WTC11 (cell line): ENCODE measurements at places on chromosomes 5 and 9. TPM values are rescaled to one million over a fixed set of nuclear protein-coding genes. Genes with fewer than 3 reads are reported as not detected.

CLIC3 gene
- total RNA-seq, result 0.31 to 0.41 TPM in 2 of 3 replicates, not detected in the other

GRCh38 chr9:122158202-122158601 is 1.4 kb downstream of the NDUFA8 start:
- H3K36me3 ChIP-seq, result peaks cover 10% of the 10 kb centered on the region
- peak; percentile 53 for DNase-seq
- peaks cover 20% of the 10 kb centered on the region for H3K4me1 ChIP-seq

ABLIM3 gene
- 0.33 to 0.69 TPM (median 0.46 TPM) in 3 replicates for total RNA-seq

- no peak overlapping the region for H3K27ac ChIP-seq
- no peak for DNase-seq
- H3K4me3 ChIP-seq, result no peak overlapping the region
- H3K4me1 ChIP-seq, result no peaks in the 10 kb centered on the region
- H3K27me3 ChIP-seq, result no peaks in the 10 kb centered on the region; the same call in 1 of the 2 replicates
Observed at GRCh38 chr5:169939731-169940130, 40.6 kb downstream of the INSYN2B start.

- H3K4me1 ChIP-seq, result 0 out of 2 replicates have a peak, but pooled peaks cover 4% of the 10 kb centered on the region
- no peak overlapping the region for H3K27ac ChIP-seq
- no peak for DNase-seq
- H3K4me3 ChIP-seq, result no peak overlapping the region
- H3K27me3 ChIP-seq, result no peaks in the 10 kb centered on the region
- peaks cover 3% of the 10 kb centered on the region; the same call in 1 of the 2 replicates for H3K36me3 ChIP-seq
Observed at GRCh38 chr5:29382780-29383179, 1810.7 kb upstream of the CDH6 start.

DNA sequence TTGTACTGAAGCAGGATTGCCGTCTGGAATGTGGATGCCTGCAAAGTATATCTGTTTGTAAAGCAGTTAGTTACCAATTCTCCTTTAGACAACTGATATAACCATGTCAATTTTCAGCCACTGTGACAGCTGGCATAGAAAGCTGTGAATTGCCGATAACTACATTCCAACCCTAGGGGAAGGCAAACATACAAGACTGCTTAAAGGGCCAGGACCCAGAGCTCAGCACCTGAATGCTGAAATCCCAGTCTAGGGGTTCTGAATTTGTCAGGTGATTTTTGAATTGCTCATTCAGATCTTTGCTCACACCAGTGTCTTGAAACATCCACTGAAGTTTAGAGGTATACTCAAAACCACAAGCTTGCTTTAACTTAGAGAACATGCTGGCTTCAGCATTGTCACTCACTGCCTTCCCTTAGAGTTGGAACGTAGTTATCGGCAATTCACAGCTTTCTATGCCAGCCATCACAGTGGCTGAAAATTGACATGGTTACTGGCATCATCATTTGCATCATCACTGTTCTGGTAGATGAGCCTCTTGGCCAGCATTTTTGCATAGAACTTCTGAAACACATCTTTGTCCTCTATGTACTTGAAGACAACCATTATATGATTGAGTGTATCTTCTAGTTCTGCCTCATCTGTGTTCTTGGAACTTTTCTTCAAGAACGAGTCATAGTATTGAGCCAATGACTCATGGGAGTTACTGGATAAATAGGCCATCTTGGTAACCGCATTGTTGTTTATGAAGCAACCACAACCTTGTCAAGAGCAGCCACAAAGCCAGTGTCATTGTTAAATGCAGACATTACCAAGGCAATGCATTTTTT is 82.1 kb downstream of the CCDC192 start:
- H3K27ac ChIP-seq, result no peak overlapping the region
- no peak for DNase-seq
- no peak overlapping the region for H3K4me3 ChIP-seq
- H3K36me3 ChIP-seq, result no peaks in the 10 kb centered on the region
- H3K27me3 ChIP-seq, result no peaks in the 10 kb centered on the region

DNA sequence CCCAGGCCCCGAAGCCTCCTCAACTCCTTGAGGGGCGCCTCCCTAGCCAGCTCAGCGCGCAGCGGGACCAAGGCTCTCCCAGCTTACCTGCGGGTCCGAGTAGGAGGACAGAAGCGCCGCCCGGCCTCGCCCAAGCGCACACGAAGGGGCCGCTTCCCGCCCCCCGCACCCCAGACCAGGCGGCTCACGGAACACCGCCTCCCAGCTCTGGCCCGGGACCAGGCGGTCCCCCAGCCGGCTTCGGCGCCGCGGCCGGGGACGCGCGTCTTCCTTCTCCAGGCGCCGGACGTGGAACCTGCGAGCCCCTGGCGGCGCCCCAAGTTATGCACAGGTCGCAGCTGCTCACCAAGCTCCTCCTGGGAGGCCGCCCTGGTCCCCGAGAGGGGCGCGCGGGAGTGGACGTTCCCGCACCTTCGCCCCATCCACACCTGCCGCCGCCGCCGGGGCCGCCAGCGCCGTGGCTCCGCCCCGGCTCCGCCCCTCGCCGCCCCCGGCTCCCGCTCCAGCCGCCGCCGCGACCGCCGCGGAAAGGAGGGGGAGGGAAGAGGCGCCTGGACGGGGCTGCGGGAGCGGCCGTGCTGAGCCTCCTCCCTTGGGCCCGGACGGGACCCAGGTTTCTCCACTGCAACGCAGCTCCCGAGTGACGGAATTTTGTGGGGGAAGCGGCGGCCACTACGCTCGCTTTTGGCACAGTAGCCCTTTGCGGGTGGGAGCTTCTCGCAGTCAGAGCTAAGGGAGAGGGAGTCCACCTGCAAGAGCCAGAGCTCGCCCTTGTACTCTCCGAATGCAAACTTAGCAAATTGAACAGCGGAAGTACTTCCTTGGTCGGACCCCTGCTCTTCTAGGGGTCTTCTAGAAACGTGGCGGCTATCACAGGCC is 77.5 kb upstream of the IFNE start:
- no peaks in the 10 kb centered on the region for H3K36me3 ChIP-seq
- DNase-seq, result peak; percentile 80
- H3K27me3 ChIP-seq, result peaks cover 14% of the 10 kb centered on the region
- H3K4me1 ChIP-seq, result peaks cover 50% of the 10 kb centered on the region

- peak within 1 kb of the TSS; percentile 98 for H3K27ac ChIP-seq
- peak within 1 kb of the TSS; percentile 84 for H3K4me3 ChIP-seq
- peaks cover 5% of the 10 kb centered on the region for H3K27me3 ChIP-seq
- peak; percentile 44 for DNase-seq
- H3K36me3 ChIP-seq, result no peaks in the 10 kb centered on the region; the same call in 1 of the 2 replicates
Observed at GRCh38 chr5:177426566-177427210, at the start of gene GRK6. Gene GRK6, plus strand, starts transcription at chr5:177426676. Its CDS starts 170 bp downstream, at chr5:177426846.

GABRG2 gene
- total RNA-seq, result 3.4 to 4.0 TPM (median 3.7 TPM) in 3 replicates

SPINK13 gene
- 0.17 TPM in 1 of 3 replicates, not detected in the others for total RNA-seq

PRELID2 gene
- 10.0 to 16.2 TPM (median 14.5 TPM) in 3 replicates for total RNA-seq

PDCD1LG2 gene
- total RNA-seq, result not detected in 3 replicates

DNA sequence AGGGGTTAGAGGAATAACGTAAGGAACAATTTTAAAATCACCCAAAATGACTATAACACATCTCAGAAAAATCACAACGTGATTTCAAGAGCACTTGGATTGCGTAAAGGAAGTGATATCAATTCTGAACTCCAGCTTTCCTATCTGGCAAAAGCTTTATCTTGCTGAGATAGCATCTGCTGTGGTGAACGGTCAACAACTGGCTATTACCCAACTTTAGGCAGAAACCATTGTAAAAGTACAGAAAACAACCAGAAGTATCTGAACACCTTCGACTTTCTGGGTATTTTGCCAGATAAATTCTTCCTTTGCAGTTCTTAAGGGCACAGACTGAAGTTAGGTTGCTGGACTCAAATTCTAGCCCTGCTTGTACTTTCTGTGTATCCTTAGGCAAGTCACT is 9.2 kb downstream of the ABLIM3 start:
- H3K27ac ChIP-seq, result no peak overlapping the region
- H3K27me3 ChIP-seq, result no peaks in the 10 kb centered on the region; the same call in 1 of the 2 replicates
- H3K4me3 ChIP-seq, result no peak overlapping the region
- DNase-seq, result no peak
- peaks cover 9% of the 10 kb centered on the region for H3K4me1 ChIP-seq

PCDHA9 gene
- 1.1 to 1.5 TPM (median 1.4 TPM) in 3 replicates for total RNA-seq

DNA sequence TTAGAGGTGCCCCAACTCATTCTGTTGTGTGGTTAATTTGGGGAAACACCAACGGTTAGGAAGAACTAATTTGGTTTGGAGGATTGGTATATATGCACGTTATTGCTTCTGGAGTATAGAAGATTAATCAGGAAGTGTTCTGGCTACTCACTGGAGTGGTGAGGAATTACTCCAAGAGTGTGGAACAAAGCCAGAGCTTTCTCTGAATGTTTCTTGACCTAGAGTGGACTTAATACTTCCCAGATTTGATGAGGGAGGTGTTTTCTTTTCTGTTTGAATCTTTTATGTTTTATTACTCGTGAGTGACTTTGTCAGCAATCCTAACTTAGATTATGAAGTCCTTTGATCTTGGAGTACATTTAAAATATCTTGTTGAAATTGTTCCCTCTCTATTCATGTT is 163.7 kb downstream of the MAN2A1 start:
- peaks cover 20% of the 10 kb centered on the region for H3K4me1 ChIP-seq
- no peak overlapping the region for H3K4me3 ChIP-seq
- H3K36me3 ChIP-seq, result peaks cover 61% of the 10 kb centered on the region

GRCh38 chr5:81826128-81826527 is 75.2 kb upstream of the SSBP2 start:
- H3K27me3 ChIP-seq, result peaks cover 2% of the 10 kb centered on the region; the same call in 1 of the 2 replicates
- no peak overlapping the region for H3K4me3 ChIP-seq

- no peaks in the 10 kb centered on the region for H3K27me3 ChIP-seq
- no peak for DNase-seq
- H3K4me3 ChIP-seq, result no peak overlapping the region
- no peaks in the 10 kb centered on the region; the same call in 1 of the 2 replicates for H3K4me1 ChIP-seq
Observed at GRCh38 chr9:13705918-13706317, 426.4 kb upstream of the MPDZ start.

DNA sequence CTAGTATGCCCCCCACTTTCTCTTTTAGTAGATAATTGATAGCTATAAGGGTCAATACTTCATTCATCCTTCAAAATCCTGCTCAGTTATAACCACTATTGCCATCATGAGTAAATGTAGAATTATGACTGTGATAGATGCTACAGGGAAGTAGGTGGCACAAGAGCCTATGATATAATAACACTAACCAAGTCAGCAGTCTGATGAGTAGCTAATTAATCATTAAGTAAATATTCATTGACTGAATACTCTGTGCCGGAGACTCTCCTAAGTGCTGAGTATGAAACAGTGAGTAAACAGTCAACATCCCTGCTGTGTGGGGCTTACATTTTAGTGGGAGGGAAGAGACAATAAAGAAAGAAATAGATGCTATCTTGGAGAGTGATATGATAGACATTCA is 430.3 kb upstream of the ZNF462 start:
- H3K27me3 ChIP-seq, result no peaks in the 10 kb centered on the region
- no peaks in the 10 kb centered on the region for H3K36me3 ChIP-seq
- no peak overlapping the region for H3K4me3 ChIP-seq
- DNase-seq, result no peak
- peaks cover 10% of the 10 kb centered on the region for H3K4me1 ChIP-seq
- H3K27ac ChIP-seq, result no peak overlapping the region

TLE1 gene
- 93.2 to 97.7 TPM (median 93.9 TPM) in 3 replicates for total RNA-seq
